ENCODE measurements at places on chromosomes 7 and 10.
A peak's percentile ranks its signal among the peaks of the same experiment; 100 is the strongest.

DNA sequence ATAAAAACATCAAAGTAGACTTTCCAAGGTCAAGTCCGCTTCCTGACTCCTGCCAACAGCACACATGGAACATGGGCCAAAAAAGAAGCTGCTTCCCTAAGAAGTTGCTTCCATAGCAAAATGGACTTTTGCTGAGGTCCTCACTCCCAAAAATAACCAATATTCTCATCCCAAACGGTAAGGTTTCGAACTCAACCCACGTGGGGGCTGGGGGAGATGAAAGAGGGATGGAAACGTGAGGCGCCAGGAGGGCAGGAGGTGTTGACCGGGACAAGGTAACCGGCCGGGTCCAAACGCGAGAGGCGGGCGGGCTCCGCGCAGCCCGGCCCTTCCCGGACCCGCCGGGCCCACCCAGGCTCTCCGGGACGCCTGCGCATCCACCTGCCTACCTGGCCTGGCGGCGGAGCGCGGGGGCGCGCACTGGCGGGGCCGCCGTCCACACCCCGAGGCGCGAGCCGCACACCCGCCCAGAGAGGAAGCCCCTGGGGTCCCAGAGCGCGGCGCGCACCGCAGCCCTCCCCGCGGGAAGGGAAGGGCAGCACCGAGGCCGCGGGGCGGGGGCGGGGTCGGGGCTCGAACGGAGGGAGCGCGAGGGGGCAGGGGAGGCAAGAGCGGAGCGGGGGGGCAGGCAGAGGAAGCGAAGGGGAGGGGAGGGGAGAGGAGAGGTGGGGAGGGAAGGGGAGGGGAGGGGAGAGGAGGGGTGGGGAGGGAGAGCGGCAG, 742 bp downstream of the LMBR1 start:
- no peak for DNase-seq

- no peak for DNase-seq
Measured at GRCh38 chr10:77325233-77325537, 312.4 kb downstream of the KCNMA1 start.

GRCh38 chr7:106392590-106392989, 107.8 kb upstream of the NAMPT start:
- DNase-seq = no peak

- DNase-seq = no peak
Measured at GRCh38 chr7:123657304-123657685, 1.6 kb downstream of the LMOD2 start.

DNA sequence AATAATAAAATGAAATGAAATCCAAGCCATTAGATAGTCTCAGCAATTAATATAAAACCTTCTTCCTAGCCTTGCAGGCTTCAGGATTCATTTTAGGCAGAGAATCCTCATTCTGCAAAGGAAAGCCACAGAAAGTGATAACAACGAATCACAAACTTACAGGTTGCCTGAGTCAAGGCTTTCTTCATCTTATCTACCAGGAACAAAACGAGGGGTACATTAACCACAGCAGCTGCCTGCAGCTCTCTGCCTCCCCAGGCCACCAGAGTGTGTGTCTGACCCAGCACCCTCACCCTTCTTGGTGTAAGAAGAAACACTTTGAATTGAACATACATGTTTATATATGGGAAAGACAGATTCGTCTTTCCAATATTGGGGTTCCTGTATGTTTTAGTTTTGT, 12.5 kb upstream of the TNS3 start:
- DNase-seq = no peak

DNA sequence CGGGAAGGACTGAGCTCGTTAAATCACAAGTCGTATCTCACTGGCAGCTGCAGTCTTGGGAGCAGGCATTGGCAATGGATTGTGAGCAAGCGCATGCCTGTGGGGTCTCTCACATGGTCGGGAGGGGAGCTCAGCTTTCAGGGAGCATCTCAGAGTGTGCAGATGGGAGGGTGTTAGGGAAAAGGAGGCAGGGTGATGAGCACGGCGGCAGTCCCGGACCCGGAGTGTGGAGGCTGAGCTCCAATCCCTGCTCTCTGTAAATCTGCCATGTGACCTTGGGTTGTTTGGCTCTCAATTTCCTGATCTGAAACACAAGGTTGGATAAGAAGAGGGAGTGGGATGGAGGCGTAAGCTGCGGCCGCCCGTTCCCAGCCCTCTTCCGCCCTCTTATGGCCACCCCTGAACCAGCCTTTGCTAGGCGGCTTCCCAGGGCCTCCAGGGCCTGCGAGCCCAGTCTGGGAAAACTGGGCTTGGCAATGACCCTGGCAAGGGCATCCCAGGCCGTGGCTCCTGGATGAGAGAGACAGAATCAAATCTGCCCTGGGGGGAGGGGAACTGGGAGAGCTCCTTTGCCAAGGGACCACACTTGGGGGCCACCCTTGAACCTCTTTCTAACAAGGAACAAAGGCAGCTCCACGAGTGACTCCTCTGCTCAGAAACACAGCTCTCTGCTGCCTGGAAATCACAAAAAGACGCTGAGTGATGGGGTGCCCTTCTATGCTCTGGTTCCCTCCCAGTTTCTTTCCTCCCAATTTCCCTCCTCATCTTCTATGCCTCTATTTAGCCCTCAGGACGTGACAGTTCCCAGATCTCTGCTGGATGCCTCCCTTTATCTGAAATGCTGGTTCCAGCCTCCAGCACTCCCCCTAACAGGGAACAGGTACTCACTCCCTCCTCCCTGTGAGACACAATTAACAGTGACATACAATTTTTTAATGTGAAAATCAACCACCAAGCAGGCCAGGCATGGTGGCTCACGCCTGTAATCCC, 41.7 kb upstream of the LOXL4 start:
- peak; percentile 69 for DNase-seq

DNA sequence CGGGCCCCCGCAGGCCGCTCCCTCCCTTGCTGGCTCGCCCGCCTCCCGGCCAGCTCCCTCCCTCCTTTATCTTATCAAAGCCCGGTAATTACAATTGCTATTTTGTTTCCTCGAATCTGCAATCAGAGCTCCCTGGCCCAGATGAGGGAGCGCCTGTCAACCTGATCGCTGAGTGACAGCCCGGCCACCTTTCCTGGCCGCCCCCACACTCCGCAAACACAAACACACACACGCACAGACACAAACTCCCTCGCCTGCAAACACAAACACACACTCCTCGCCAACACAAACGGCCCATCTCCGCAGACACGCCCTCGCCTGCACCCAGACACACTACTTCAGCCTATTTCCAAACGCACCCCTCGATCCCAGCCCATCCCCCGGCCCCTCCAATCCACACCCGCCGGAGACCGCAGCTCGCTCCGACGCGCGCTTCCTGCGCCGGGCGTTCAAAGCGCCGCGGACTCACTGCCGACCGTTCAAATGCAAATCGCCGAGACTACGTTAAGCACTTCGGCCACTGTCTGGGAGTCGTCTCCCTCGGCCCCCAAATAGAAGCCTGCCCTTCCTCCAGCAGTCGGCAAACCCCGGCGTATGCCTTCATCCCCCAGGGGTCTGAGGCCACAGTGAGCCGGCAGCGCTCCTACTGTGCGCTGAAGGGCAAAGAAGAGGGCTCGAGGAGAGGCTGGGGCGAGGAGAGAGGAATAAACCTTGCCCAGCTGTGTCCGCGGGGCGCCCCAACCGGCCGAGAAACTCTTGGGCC, 3.0 kb upstream of the FGF8 start:
- DNase-seq = peak; percentile 14

- no peak for DNase-seq
Measured at GRCh38 chr10:45500798-45501197, 126.8 kb downstream of the ALOX5 start.

- DNase-seq = no peak
Measured at GRCh38 chr10:60977161-60978122, 33.5 kb upstream of the RHOBTB1 start.

GRCh38 chr10:88944813-88945212, 7.8 kb downstream of the ACTA2 start:
- DNase-seq = no peak

DNA sequence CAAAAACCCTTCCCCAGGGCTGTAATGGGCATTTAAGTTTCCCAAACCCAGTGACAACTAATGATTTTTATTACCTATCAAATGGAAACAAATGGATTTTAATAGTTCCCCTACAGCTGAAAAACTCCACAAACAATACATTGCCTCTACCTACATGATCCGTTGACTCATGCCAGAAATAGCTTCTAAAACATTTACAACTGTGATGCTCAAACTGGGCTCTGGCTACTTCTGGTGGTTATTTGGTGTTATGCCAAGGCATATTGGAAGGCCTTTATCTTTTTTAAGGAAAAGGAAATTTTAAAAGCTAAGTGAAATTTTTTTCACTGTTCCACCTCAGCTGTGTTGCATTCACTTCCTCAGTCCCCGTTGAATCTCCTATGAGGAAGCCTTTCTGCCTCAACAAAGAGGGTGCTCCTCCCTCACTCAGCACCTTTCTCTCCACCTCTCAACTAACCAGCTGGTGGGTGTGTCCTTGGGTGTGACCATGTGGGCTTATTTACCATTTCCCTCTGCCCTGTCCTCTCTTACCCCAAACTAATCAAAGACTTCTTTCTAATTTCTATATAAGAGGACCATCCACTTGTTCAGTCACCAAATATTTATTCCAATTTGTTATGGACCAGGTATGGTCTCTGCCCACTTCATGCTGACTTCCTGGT, 82.9 kb downstream of the PRTFDC1 start:
- DNase-seq = no peak

DNA sequence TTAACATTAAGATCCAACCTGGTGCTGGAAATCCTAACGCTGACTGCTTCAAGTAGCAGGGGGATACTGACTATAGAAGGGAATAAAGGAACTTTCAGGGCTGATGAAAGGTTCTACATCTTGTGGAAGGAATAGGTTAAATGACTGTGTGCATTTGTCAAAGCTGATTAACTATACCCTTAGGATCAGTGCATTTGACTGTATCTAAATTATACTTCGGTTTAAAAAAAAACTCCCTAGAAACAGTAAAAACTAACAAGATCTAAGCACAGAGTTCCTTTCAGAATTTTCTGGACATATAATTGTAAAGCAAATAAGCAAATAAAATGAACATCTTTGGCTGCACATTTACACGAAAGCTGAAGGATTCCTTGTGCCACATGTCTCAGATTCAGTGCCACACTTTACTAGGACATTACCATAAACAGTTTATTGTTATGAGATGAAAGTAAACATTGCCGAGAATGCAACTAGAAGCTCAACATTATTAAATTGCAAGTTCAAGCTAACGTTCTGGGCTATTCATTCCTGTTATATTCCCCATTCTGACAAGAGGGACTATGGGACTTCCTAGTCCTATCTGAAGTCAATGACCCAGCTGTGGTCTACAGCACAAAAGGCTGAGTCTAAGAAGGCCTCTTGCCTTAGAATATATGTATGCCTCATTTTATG, 20.7 kb downstream of the ANK3 start:
- DNase-seq = no peak

DNA sequence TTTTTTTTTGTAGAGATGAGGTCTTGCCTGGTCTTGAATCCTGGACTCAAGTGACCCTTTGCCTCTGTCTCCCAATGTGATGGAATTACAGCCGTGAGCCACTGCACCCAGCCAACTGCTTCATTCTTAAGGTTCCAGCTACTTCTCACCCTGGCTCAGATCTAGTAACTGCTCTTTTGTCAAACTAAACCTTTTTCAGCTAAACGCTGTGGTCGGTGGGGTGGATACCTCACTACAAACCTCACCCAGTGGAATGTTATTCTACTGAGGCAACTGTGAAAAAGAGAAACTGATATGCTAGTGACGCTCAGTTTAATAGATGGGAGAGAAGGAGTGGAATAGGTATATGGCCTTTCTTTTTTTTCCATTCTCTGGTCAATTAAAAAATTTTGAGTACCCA, 1.7 kb upstream of the MRLN start:
- DNase-seq = no peak

Data from DMS 273 treated with DMSO at 0.1 percent for 48 hours (cell line).